CD4-positive, alpha-beta T cell treated with Interleukin-21 for 1 hour (primary cell): ENCODE measurements at places on chromosomes 11 and 22.

DNA sequence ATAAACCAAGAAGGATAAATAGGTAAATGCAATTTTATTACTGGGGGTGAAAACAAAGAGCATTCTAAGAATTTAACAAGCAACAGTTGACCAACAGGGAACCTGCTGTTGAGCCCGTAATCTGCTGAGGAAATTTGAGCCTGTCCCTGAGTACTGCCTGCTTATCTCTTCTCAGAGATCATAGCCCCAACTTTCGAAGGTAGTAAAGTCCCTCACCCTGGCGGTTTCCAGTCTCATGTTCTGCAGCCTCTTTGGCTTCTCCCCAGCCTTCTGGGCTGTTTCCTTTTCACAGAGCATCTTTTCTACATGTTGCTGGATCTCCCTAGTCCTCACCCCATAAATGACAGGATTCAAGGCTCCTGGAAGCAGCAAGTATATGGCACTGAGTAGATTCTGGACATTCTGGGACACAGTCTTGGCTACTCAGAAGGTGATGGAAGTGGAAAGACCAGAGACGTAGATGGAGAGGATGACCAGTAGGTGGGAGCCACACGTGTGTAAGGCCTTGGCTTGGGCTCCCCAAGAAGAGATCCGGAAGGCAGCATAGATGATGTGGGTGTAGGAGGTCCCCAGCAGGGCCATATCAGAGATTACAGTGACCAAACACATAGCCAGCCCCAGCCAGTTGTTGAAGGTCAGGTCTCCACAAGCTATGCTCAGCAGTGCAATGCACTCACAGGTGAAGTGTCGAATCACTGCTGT is 51.6 kb downstream of the RRM1 start:
- no peak for DNase-seq

DNA sequence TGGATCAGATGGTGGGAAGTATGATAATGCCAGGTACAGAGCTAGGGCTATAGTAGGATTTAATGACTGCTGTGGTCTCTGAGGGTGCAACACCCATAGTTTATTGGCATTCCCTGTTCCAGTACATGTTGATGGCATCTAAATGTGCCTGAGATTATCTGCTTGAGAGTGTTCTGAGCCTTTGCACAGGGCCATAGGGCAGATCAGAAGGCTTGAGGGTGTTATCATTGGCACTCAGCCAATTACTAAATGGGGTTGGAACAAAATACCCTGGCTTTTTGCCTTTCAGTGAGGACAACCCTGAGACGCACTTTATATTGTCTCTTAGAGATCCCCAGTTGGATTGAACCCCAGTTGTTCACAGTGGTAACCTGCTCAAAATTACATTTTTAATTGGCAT is 6.7 kb downstream of the SLC5A12 start:
- no peak for DNase-seq

GRCh38 chr22:41818596-41818995 is 14.3 kb upstream of the SREBF2 start:
- DNase-seq, result no peak

DNA sequence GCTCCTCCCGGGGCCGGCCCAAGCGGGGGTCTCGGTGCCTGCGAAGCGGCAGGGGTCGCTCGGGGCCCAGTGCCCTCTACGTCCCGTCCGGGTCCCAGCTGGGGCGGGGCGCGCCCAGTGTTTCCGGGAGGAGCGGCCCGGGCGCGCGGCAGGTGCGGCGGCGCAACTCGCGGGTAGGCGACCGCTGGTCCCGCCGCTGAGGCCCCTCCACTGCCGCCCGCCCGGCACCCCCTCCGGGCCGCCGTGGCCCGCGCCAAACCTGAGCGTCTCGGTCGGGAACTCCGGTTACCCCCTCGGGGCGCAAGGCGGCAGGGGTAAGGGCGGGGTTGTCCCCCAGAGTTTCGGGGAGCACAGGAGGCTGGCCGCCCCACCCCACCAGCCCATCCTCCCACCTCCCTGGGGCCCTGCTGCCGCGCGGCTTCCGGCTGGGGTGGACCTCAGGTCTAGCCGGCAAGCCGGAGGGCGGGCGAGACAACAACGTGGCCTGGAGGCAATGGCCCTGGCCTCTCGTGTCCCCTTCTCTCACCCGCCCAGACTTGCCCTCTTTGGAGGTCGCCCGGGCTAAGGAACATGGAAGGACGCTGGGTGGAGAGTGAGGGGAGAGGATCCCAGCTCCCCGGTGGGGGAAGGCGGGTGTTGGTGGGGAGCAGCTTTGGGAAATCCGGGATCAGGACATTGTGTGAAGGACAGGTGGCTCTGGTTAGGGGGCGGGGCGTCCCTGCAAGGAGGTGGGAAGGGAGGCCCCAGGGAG is 398 bp upstream of the CRACR2B start:
- no peak for DNase-seq

DNA sequence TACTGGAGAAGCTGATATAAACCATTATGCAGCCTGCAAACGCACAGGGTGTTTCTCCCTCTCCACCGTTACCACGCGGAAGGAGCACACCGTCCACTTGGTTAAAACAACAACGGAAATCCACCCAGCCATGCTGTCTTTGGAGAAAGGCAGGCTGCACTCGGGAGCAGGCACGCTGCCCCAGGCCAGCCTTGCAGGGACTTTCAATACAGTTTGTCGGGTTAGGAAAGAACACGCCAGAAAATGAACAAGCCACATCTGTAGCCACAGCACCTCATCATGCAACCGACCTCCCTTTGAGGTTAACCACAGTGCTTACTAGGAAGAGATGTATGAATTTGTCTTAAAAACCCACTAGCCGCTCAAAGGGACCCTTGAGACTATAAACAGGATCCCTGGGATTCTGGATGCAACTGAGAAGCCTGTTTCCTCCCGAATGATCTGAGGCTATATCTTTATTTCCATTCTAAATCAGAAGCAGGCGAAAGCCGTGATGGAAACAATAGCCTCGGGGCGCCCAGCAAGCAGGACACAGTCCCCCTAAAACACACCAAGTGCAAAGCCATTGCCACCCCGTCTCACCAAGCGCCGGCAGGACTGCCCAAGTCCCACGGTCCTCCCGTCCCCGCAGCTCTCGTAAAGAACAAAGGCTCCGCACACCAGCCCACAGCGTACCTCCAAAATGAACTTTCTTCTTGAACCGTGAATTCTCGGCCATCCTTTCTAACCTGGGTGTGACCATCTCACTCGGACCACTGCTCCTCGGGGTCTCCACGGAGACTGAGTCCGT is 318.9 kb downstream of the CTTN start:
- no peak for DNase-seq

DNA sequence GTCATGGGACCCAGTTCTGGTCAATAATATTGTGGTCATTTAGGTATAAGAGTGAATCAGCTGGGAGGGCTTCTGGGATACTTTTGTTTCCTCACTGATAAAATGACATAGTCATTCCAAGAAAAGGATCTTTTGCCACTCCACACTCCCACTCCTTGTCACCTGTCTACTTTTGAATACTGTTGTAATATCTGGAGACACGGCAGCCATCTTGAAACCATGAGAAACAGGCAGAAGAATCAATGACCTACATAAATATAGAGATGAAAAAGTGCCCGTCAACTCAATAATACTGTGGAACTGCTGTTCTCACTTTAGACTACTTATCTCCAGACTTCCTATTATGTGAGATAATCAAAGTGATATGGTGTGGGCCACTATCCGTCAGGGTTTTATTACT is 154.2 kb downstream of the CCDC34 start:
- no peak for DNase-seq

- no peak for DNase-seq
Observed at GRCh38 chr22:16967453-16968217, 40.4 kb downstream of the GAB4 start.

- no peak for DNase-seq
Observed at GRCh38 chr11:62419943-62420342, 1.1 kb downstream of the SCGB1A1 start.

- DNase-seq, result no peak
Observed at GRCh38 chr22:46578824-46579561, 41.2 kb upstream of the GRAMD4 start.

DNA sequence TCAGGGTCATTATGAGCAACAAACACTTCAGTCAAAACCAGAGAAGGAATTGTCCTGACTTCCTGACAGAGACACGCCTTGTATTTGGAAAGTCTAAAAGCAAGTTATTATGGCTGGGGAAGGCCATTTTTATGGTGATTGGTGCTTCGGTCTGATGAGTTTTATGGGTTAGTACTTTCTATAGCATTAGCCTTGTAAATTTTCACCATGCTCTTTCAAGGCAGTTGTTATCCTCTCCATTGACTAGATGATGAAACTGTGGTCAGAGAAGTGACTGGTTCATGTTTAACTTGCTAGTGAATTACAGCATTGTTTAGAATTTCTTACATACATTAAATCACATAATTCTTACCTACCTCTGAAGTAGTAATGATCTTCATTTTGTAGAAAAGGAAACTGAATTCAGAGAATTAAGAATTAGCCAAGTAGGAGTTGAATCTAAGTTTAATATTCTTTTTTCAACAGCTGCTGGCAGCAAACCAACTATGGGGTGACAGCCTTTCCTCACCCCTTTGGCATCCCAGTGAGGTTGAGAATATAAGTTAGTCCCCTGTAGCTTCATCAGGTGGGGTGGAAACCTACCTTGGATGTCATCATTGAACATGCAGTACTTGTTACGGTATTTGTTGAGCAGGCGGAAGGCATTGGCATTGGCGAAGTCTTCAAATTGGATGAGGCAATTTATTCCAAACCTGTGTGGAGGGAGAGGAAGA is 90.0 kb downstream of the CCDC81 start:
- DNase-seq, result no peak

- no peak for DNase-seq
Observed at GRCh38 chr11:84136926-84137325, 850.8 kb upstream of the CCDC90B start.

DNA sequence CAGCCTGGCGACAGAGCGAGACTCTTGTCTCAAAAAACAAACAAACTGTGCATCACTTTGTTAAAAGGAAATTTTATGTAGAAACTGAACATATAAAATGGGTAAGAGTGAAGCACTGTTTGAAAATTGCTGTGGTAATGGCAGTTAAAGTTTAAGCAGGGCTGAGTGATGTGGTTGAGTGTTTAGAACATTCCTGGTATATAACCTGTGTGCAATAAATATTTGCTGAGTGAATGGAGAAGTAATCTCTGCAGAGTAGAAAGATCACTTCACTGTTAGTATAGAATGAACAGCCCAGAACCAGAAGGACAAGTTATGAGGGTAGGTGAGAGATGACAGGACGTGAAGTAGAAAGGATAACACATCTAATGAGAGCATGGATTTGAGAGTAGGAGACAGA is 27.3 kb downstream of the CECR2 start:
- no peak for DNase-seq

GRCh38 chr11:23957314-23957713 is 539.5 kb upstream of the LUZP2 start:
- no peak for DNase-seq

GRCh38 chr11:33690290-33691065 is 10.1 kb downstream of the C11orf91 start:
- DNase-seq, result no peak
